ENCODE measurements at places on chromosomes 2 and 18. TPM values are rescaled to one million over a fixed set of nuclear protein-coding genes. Genes with fewer than 3 reads are reported as not detected.
A peak's percentile ranks its signal among the peaks of the same experiment; 100 is the strongest.

The CD8B gene
- total RNA-seq = not detected

The PSMA8 gene
- total RNA-seq = not detected

DNA sequence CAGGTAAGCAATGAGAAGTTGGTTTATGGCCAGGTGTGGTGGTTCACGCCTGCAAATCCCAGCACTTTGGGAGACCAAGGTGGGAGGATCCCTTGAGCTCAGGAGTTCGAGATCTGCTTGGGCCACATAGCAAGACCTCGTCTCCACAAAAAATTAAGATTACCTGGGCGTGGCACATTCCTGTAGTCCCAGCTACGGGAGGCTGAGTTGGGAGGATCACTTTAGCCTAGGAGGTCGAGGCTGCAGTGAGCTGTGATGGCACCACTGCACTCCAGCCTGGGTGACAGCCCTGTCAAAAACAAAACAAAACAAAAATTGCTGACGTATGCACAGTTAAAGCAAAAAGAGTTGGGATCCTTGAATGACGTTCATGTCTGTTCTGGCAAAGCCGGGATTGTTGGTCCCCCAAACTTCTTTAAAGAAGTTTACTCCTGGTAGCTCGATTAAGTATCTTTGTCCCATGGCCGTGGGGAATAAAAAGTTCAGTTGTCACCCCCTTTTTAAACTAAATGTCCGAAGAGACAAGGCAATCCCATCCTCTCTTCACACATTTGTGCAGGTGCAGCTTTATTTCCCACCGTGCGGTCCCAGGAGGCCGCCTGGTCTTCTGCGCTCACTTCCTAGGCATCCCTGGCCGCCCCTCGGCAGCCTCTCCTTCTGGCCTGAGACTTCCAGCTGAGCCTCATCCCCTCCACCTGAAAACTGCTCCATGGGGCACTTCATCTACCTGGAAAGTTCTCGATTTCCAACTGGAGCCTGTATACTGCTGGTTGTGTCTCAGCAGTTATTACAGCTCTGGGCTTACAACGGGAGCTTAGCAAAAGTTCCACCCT, 762 bp upstream of the SPOPL start:
- no peak for DNase-seq

The SH3RF3 gene
- total RNA-seq = 4.1 TPM

The LRRC30 gene
- total RNA-seq = not detected

The AFF3 gene
- 6.8 TPM for total RNA-seq

DNA sequence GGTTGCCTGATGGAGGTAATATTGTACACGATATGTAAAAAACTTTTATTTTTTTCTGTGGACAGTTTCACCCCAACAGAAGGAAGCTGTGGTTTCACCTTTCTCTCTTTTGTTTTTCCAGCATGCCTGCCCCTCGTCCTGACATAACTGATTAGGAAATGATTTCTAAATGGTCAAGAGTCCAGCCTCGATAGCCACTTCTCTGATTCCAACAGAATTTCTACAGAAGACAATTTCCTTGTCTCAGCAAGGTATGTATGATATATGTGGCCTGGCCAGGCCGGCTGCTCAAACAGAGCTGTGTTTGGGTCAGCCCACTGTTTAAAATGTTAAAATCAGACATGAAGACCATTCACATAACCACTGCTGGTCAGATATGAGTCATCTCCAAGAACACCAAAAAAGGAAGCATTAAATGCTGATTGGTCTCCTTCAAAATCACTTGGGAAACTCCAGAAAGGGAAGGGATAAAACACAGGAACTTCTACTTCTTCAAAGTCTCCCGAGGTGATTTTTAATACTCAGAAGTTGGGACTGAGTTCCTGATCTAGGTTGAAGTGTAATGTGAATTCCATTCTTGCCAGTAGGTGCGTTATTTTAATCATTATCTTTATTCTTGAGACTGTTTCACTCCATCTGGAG, 22.3 kb downstream of the ATP8B1 start:
- DNase-seq = peak; percentile 89

DNA sequence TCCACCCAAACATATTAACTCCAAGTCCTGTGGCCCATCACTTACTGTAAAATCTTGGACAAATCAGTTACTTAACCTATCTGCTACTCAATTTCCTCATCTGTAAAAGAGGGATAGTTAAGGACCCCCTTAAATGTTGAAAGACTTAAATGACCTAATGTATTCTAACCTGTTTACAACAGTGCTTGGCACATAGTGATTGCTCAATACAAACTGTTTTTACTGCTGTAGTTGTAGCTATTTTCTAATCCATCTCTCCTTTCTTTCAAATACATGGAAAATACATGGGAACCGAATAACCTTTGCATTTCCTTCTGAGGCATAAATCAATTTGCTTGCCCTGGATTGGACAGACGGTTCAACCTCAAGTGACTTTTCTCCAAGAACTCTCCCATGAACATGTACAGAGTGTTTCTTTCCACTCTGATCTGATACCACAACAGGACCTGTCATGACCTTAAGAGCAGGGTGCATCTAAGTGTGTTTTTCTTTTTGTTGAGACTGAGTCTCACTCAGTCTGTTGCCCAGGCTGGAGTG, 2.7 kb downstream of the LNPK start:
- DNase-seq = no peak

GRCh38 chr18:58570360-58571064, 58.4 kb downstream of the ALPK2 start:
- DNase-seq = no peak

The NR4A2 gene
- total RNA-seq = 0.67 TPM

GRCh38 chr18:44590956-44591670, 89.6 kb upstream of the SETBP1 start:
- no peak for DNase-seq

The SCN9A gene
- 1.8 TPM for total RNA-seq

DNA sequence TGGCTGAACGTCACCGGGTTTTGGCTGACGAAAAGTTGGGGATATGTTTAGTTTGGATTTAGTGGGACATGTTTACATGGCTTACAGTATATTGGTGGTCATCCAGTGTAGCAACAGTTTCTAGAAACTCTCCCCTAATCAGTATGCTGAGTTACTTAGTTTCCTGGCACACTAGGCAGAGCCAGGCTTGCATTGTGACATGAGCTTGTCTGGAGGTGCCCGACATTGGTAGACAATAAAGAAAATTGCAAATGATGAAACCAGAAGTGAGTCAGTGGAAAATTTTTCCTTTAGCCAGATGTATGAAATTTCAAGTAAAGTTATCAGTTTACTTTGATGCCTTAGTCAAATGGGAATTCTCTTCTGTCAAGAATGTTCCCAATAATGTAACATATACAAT, 276.1 kb downstream of the RDH14 start:
- DNase-seq = no peak

GRCh38 chr2:66426244-66427111, 8.4 kb upstream of the MEIS1 start:
- DNase-seq = no peak

The LYG2 gene
- 0.61 TPM for total RNA-seq

DNA sequence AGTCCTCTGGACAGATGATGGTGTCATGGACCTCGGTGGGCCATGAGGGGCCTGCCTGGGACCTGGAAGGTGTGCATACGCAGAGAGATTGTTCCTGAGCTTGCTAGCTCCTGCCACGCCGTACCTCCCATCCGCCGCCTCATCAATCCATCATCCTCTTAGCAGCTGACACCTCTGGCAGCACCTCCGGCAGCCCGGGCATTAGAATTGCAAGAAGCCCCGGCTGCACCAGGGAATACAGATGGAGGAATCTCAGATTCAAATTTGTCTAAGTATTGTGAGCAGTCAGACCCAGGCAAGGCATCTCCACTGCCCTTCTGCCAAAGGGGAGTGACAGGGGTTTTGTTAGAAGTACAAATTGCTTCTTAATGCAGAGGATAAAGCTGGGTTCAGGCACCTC, 4.5 kb downstream of the C1QL2 start:
- no peak for DNase-seq

The ZNF236 gene
- total RNA-seq = 3.9 TPM

DNA sequence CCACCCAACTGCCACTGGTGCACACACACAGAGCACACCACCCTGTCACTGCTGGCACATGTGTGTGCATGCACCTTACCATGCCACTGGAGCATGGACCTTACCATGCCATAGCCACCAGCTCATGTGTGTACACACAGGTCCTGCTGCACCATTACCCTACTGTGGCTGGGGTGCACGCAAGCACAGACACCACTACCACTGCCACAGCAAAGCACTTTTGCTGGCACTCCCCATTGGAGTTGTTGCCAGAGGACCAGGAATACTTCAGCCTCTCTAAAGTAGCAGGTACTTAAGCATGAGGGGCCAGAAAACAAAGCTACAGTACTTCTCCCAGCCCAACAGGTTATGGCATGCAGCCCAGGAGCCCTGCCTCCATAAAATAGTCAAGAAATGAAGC, 404.8 kb downstream of the MBD2 start:
- no peak for DNase-seq

The MAPK4 gene
- total RNA-seq = not detected

DNA sequence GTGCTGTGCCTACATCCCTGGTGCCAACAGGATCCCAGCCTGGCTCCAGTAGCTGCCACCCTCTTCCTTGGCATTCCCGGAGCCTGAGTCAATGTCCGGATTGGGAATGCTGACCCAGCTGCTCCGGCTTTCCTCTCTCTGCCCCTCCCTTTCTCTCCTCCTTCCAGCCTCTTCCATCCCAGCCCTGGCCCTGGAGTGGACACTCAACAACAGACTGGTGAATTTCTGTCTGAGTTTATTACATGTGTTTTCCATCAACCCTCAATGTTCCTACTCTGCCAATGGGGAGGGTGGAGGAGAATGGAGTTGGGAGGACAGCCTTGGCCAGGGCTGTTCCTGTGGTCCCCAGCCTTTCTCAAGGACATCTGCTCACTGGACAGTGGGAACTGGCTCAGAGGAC, 917 bp upstream of the PRKAG3 start:
- DNase-seq = peak; percentile 88

GRCh38 chr2:45567288-45567963, 43.6 kb downstream of the SRBD1 start:
- DNase-seq = no peak

- no peak for DNase-seq
Observed at GRCh38 chr2:98514096-98514639, 69.5 kb downstream of the INPP4A start.

The CRYGC gene
- total RNA-seq = 0.17 TPM

DNA sequence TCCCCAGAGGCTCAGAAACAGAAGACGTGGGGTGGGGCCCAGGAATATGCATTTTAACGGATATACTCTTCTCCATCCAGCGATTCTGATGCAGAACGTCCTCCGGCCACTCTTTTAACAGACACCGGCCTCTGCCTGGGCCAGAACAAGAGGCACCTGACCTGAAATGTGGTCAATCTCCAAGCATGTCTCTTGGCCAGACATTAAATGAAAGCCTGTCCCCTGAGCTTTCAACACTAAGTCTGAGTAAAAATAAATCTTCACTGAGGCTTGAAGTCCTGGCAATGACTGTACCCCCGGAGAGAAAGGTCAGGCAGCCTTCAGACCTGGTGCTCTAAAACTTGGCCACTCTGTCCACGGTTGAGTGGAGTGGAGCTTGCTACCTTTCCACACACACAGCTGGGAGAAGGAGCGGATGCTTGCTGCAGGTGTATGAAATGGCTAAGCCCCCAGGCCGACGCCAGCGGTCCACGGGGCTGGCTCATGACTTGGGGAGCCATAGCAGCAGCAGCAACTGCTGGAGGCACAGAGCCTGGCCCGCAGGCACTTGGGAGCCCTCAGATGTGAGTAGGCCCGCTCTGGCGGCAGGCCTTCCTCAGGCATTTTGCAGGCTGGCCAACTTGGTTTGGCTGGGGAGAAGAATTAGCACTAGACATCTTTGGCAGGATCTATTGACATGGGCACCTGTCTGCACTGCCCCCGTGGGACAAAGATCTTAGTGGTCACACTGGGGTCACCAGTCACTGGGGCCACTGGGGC, 79.7 kb downstream of the TMEM17 start:
- DNase-seq = no peak

The ASTL gene
- not detected for total RNA-seq

DNA sequence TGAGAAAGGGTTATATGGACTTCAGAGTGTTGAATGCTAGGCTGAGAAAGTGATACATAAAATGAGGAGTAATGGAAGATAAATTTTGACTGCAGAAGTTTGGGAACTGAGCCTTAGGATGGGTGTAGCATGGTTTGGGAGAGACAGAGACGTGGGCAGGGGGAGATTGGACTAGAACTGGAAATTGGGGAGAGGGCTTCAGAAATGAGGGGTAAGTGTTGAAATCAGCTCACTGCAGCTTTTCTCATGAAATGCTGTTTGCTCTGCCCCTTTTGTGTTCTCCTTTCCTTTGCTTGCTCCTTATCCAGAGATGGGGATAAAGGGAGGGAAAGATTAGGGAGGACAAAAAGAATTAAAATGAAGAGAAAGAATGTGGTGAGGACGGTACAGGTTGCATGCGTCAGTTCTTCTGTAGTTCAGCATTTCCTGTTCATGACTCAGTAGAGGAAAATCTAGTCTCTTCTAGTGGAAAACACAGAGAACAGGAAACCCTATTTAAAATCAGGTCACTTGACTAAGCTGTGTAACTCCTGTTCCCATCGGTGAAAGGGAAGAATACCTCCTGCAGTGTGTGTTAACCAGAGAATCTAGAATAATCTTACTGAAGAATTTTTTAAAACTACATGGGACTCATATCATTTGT, 105.6 kb downstream of the CRIM1 start:
- DNase-seq = peak; percentile 95

The ZNF892 gene
- total RNA-seq = 0.32 TPM

- DNase-seq = peak; percentile 82
Observed at GRCh38 chr2:85584857-85585780, 888 bp downstream of the VAMP5 start.

The RBKS gene
- total RNA-seq = 0.71 TPM

- DNase-seq = no peak
Observed at GRCh38 chr18:31931163-31931885, 11.6 kb downstream of the TRAPPC8 start.

DNA sequence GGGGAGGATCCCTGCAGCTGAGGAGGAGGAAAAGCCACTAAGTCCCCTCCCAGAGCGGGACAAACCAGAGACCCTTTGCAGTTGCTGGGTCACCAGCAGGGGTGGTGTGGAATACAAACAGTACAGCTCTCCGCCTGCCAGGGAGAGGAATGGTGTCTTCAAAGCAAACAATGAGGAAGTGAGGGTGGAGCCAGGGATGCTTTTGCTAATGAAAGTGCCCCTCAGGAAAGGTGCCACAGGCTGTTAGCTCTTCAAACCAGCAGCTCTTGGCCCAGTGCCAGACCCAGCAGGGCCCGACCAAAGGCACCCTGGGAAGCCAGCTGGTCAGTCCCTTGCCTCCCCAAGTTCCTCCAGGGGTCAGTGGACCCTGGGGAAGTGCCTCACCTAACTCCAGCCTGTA, 102.8 kb downstream of the HIBCH start:
- DNase-seq = no peak

GRCh38 chr18:13564579-13564978, 161.8 kb downstream of the FAM210A start:
- DNase-seq = no peak

GRCh38 chr2:178386986-178387597, 63.9 kb downstream of the PRKRA start:
- no peak for DNase-seq

DNA sequence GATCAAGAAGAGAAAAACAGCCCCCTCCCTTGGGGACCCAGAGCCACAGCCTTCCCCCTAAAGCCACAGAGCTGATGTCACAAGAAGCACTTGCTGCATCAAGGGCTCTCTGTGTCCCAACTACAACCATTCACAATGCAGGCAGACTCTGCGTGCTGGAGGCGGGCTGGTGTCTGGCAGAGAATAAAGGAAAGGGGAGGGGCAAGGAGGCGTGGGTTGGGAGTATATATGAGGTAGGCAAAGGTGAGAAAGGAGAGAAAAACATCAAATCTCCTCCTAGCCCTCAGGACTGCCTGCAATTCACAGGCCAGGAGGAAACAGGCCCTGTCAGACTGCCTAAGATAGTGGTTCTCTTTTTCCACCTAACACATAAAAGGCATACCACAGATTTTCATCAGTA, 48.8 kb upstream of the IHH start:
- no peak for DNase-seq

The ALPG gene
- total RNA-seq = not detected

Data from HT1080 (cell line).